ENCODE measurements at places on chromosomes 4 and X. TPM values are rescaled to one million over a fixed set of nuclear protein-coding genes. Genes with fewer than 3 reads are reported as not detected.

PPP1R2C gene
- total RNA-seq, result not detected

RTL3 gene
- not detected for total RNA-seq

- DNase-seq, result no peak
Measured at GRCh38 chrX:122880952-122881351, 303.1 kb upstream of the GRIA3 start.

DNA sequence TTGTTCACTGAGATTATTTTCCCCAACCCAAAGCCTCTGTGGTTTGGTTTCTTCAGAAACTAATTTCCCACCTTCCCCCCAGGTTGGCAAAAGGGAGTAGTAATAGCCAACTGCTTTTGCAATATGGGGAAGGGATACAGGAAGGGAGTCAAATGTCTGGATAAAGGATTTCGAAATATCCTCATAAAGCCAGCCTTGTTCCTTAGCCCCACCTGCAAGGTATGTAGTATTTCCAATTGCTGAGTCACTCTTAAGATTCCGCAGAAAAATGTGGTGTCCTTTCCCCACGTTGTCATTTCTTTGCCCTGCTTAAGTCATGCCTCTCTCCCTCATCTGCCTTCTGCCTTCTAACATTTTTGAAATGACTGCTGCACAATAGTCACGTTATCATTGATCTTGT lies 138.8 kb upstream of the DCAF8L1 start:
- DNase-seq, result peak; percentile 86

DNA sequence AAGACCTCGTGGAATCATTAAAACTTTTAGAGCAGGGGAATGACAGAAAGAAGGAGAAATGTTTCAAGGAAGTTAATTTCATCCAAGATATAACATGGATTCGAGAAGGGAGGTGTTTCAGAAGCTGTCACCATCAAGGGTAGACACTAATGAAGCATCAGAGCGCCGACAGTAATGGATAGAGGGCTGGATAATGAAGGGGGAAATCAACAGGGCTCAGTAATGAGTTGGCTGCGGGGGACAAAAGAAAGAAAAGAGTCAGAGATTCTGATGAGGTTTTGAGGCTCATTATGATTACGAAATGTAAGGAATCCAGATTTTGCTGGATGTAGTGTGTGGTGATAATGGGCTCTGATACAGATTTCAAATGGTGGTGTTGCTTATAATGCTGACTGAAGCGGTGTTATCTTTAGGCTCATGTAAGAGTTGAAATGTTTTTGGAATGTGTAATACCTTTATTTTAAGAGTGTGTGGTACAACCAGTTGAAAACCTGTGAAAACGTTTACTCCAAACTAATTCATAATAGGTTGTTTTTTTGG lies 39.3 kb upstream of the TENM3 start:
- no peak for DNase-seq

GRCh38 chr4:4541040-4541631 lies 712 bp downstream of the STX18 start:
- DNase-seq, result peak; percentile 78

DNA sequence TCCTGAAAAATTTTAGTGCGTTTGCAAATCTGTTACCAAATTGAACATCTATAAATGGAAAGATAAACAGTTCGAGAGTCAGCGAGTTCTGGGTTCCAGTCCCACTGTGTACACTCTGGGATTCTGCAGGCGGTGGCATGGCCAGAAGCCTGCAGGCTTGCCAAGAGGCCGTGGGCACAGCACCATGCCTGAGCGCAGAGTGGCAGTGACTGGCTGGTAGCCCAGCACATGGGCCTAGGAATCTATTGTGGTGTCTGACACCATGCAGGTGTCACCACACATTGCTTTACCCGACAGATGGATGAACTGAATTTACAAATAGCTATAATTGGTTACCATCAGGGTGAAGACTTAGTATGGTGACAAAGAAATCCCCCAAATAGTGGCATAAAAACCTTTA lies 71.7 kb upstream of the TLR3 start:
- DNase-seq, result no peak

DNA sequence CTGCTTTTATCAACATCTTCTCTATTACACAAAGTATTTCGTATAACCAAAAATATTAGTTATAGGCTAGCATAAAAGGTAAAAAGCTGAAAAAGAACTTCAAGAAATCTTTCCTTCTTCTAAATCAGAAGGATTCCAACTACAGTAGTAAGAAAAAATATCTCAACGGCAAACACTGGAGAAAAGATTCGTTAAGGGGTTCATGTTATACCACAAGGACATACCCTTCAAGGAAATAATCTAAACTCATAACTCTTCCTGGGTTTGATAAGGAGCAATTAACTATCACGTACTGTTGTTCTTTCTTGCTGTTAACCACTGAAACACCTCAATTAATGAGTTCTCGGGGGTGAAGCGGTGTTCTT lies 1.5 kb downstream of the SMIM14 start:
- peak; percentile 13 for DNase-seq

DNA sequence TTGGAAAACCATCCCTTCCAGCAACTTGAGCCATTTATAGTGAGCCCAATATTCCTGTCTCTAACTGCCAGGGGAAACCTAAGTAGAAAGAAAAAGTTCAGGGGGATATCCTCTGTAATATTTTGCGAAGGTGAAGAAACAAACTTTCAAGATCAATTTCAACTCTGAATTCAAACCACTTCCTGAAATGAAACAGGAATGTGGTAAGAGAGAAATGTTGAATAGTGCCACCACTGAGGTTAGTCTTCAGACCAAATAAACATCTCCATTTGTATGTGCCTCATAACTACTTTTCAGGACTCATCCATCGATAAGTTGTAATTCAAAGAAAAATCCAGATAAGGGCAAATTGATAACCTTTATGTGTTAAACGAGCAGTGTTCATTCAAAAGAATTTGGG lies 128.7 kb downstream of the GABRB1 start:
- no peak for DNase-seq

Data from PC-3 (cell line).